ENCODE measurements at places on chromosomes 5 and 9. TPM values are rescaled to one million over a fixed set of nuclear protein-coding genes. Genes with fewer than 3 reads are reported as not detected.

Gene SPATA31C1
- total RNA-seq = not detected

Gene GPX8
- 132 TPM for total RNA-seq

Gene ZDHHC11B
- 0.25 TPM for total RNA-seq

Gene VAV2
- total RNA-seq = 12.9 TPM

Gene ADRA1B
- 0.59 TPM for total RNA-seq

Gene ANXA6
- total RNA-seq = 97.6 TPM

Gene C5orf34
- total RNA-seq = 17.2 TPM

Gene LCN6
- total RNA-seq = not detected

Gene TAF1L
- not detected for total RNA-seq

Gene PRRX2
- 1.5 TPM for total RNA-seq

Gene CYSRT1
- total RNA-seq = not detected

Gene RELL2
- 3.9 TPM for total RNA-seq
